ENCODE measurements at places on chromosomes 12 and 14. TPM values are rescaled to one million over a fixed set of nuclear protein-coding genes. Genes with fewer than 3 reads are reported as not detected.

- DNase-seq = peak; percentile 62
Measured at GRCh38 chr12:105616971-105617540, 286.6 kb downstream of the C12orf75 start.

DNA sequence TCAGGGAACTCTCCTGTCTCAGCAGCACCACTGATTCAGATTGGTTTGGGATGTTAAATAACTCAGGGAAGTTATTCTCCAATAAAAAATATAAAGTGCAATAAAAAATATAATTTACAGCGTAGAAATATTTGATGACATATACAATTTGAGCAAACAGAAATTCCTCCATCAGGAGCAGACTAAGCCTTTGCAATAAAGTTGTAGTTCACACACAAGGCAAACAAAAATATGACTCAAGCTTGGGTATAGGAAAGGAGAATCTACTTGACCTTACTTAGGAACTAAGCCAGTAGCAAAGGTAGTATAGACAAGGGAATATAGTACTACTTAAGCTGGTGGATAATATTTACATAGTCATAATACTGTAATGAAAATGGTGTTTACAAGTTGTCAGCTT lies 264.1 kb downstream of the KIF21A start:
- DNase-seq = no peak

GRCh38 chr12:106417926-106418910 lies 60.7 kb downstream of the POLR3B start:
- peak; percentile 87 for DNase-seq

DNA sequence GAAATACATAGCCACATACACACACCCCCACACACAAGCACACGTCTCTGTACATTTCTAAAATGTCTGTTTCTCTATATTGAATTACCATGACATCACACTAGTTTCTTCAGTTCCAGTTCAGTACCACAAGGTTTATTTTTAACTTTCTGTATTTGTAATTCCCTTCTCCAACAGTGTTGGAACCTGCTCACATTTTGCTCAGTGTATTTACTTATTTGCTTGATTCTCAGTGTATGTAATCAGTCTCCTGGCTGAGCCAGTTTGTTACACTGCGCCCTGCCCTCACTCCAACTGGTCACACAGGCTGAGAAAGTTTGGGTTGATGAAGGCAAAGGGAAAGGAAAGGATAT lies 67.1 kb downstream of the MON2 start:
- DNase-seq = no peak

The GPHN gene
- total RNA-seq = 1.3 TPM

DNA sequence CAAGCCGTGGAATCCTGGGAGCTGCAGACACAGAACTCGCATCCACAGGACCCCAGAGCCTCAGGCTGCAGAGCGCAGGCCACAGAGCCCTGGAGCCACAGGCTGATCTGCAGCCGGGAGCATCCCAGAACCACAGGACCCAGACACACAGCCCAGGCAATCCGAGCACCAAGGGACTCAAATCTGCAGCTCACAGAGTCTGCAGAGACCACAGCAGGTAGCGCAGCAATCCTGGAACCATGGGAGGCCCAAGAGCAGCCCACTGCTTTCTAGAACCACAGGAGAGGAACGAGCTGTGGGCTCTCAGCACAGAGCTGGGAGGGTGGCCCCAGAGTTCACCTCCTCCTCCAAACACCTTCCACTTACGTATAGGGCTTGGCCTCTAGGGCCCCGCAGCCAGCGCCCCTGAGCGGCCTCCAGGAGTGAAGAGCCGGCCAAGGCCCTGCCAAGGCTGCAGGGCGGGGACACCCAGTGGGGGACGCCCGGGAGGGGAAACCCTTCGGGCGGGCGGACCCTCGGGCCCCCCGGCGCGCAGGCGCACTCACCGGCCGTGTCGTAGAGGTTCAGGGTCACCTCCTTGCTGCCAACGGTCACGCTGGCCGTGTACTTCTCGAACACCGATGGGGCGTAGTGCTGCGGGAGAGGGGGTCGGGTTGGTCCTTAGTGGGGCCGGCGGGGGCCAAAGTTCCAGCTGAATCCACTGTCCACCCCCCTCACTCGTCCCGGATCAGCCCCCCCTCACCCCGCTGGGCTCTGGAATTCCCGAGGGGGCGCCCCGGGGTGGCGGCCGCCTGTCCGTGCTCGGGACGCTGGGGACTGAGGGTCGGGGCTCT lies 665 bp downstream of the RHOF start:
- DNase-seq = no peak

DNA sequence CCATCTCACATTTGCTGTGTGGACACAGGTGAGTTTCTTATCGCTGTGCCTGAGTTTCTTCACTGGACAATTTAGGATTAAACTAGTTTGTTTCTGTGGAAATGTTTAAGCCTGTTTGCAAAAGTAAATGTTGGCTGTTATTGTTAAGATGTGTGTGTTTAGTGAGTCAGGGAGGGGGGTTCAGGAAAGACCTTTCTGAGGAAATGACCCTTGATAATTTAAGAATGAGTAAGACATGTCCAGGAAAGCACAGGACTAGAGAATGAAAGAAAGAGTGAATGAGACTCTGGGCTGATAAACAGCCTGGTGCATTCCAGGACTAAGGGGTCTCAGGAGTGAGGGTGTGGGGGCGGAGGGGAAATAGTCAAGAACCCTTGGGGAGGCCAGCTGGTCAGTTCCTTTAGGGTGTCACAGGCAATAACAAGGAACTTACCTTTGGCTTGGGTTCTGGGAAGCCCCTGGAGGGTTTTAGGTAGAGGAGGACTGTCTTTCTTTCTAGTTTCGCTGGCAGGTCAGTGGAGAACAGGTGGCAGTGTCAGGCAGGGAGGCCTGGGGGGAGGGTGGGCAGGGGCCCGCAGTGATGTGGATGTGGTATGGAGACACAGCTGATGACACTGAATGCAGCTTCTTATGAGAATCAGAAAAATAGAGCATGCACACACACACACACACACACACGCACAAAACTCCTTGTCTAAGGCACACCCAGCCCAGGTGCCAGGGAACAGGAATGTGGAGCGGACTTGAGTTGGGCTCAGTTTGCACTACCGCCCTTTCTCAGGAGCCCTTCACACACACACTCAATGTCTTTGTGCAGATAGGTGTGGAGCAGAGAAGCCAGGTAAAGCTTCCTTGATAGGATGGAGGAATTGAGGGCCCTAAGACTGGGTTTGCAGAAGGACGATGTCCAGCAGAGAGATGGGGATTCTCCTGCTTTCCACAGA lies 1005.5 kb downstream of the VRK1 start:
- DNase-seq = no peak

The CLEC4D gene
- not detected for total RNA-seq

The CD27 gene
- total RNA-seq = not detected

GRCh38 chr14:52086711-52087110 lies 17.9 kb upstream of the NID2 start:
- DNase-seq = no peak

The ADAMTS20 gene
- not detected for total RNA-seq

The NRL gene
- total RNA-seq = 4.9 TPM

The IL26 gene
- not detected for total RNA-seq

The FGD4 gene
- 0.59 TPM for total RNA-seq

- peak; percentile 66 for DNase-seq
Measured at GRCh38 chr14:91996948-91997371, 42.9 kb downstream of the TRIP11 start.

- DNase-seq = peak; percentile 19
Measured at GRCh38 chr14:21267886-21268616, 1.2 kb downstream of the HNRNPC start.

DNA sequence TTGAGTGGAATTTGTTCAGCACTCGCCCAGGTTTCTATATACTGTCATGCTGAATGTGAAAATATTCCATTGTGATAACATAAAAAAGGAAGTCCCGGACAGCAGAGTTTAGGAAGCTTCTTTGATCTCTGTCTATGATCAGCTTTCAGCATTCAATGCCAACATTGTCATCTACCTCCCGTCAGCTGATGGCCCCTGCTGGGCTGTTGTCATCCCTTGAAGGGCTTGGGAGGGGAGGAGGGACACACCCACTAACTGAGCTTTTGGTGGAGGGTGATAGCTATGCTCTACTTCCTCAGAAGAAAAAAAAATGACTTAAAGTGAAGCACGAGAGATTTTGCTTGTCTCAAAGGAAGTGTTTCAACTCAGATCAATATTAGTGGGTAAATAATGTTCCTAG lies 4.7 kb upstream of the KRT77 start:
- DNase-seq = no peak

GRCh38 chr12:82931349-82932116 lies 244.8 kb downstream of the TMTC2 start:
- DNase-seq = no peak

- peak; percentile 88 for DNase-seq
Measured at GRCh38 chr12:52879394-52880351, 25.2 kb downstream of the KRT8 start.

The KIF21A gene
- total RNA-seq = 4.7 TPM

The CACNA1C gene
- 3.6 TPM for total RNA-seq

The FAM90A1 gene
- total RNA-seq = not detected

DNA sequence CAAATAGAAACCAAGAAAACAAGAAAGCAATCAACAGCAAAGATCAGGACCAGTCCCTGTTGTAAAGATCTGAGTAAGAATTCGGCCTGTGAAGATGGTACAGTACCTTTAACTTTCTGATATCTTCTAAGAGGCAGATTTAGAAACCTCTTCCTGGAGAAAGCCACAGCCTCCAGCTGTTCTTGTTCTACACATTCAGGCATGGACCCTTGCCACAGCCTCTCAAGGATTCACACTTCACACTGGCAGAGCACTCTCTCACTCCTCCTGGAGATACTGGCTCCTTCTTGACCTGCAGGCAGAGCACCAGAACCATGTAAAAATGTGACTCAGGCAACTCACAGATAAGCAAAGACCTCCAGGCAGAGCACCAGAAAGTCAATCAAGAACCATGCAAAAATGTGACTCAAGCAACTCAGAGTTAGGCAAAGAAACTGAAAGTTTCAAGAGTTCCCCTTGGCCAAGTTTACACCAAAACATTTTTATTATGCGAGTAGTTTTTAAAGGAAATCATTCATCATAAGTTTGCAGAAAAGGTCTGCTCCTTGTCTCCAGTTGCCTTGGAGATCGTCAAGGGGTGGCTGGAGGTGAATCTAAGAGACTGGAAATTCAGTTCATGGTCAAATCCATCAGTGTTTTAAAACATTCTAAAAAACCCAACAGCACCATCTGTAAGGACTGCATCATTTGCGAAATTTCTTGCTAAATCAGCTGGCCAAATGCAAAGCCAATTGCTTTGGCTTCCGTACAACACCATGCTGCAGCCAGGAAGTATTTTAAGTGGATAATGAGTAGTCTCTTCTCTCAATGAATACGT lies 119.3 kb upstream of the MDM1 start:
- DNase-seq = peak; percentile 92

The ST8SIA1 gene
- 2.5 TPM for total RNA-seq

DNA sequence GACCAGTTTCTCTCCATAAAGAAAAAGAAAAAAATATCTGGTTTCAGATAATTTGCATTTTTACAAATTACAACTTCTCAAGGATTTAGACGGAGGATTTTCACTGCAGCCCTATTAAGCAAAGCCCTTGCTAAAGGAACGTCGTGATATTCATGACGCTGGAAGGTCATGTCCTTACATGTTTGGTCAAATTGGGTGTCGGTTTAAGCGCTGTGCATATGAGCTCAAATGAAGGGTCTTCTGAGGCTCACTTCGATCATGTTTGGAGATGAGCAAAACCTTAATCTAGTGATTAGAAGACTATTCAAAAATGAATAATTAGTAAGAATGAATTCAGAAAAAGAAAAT lies 67.3 kb upstream of the USP15 start:
- no peak for DNase-seq

GRCh38 chr12:131909081-131909751 lies 14.8 kb downstream of the ULK1 start:
- no peak for DNase-seq

The PLD4 gene
- total RNA-seq = not detected

GRCh38 chr14:23865502-23865901 lies 88.1 kb upstream of the DHRS4 start:
- DNase-seq = peak; percentile 82

The CELA1 gene
- total RNA-seq = not detected

GRCh38 chr14:22847661-22848341 lies 11.4 kb downstream of the MMP14 start:
- DNase-seq = peak; percentile 53

The AKAP3 gene
- 2.0 TPM for total RNA-seq

GRCh38 chr12:112854344-112854743 lies 52.4 kb upstream of the OAS1 start:
- no peak for DNase-seq

DNA sequence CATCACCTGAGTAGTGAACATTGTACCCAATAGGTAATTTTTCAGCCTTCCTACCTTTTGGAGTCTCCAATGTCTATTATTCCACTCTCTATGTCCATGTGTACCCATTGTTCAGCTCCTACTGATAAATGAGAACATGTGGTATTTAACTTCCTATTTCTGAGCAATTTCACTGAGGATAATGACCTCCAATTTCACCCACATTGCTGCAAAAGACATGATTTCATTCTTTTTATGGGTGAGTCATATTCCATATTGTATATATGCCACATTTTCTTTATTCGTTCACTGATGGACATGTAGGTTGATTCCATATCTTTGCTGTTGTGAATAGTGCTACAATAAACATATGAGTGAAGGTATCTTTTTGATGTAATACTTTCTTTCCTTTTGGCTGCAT lies 16.4 kb upstream of the BTG1 start:
- DNase-seq = no peak

The CIROP gene
- total RNA-seq = not detected

The BBS10 gene
- total RNA-seq = 8.9 TPM

GRCh38 chr14:74908861-74909341 lies 14.2 kb downstream of the RPS6KL1 start:
- DNase-seq = no peak

GRCh38 chr14:99166506-99166905 lies 105.5 kb downstream of the BCL11B start:
- DNase-seq = no peak

- no peak for DNase-seq
Measured at GRCh38 chr14:26896447-26896846, 298.6 kb upstream of the NOVA1 start.

DNA sequence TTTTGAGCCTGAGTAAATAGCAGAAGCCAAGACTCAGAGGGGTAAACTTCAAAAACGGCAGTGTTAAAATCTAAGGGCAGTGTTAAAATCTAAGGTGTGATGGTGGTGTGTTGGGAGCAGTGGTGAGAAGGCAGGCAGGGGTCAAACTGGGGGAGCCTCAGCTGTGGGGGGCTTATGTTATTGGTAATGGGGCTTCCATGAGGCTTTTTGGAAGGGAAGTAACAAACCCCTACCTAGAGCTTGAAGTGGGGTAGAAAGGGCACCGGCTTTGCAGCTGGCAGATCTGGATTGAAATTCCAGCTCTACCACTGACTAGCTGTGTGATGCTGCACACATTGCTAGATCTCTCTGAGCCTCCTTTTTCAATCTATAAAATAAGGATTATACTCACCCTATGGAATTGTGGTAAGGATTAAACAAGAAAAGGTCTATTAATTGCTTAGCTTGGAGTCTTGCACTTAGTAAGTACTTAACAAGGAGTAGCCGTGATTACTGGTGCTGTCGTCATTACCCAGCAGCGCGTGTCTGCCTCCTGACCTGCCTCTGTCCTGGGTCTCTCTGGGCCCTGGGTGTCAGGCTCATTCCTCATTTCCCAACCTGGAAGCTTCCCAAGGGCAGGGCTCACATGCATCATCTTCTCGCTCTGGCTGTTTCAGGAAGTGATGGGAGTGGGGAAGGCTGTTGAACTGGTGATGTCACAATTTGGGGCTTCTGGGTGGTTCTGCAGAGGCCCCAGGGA lies 18.5 kb upstream of the KRT80 start:
- peak; percentile 69 for DNase-seq
